ENCODE measurements at places on chromosomes 5 and 9.
A peak's percentile ranks its signal among the peaks of the same experiment; 100 is the strongest.

DNA sequence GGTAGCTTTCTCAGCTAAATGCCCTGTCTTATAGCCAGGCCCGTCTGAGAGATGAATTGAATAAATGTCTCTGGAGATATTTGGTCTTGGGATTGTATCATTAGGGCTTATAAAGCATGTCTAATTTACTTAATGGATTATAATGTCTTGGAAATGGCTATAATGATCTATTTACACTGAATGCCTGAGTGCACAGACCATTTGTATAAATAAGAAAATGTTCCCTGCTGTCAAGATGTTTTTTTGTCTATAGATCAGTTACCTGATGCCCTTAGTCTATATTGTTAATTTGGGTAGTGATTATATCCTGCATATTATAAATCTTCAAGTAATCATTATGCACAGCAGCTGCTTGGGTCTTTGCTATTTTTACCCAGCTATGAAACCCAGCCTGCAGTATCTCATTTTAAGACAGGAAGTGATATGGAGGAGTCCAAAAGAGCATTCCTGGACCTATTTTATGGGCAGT lies 112.9 kb upstream of the ACTBL2 start:
- DNase-seq: no peak

GRCh38 chr9:82410306-82410705 lies 421.7 kb downstream of the SPATA31D1 start:
- DNase-seq: no peak

- DNase-seq: no peak
Measured at GRCh38 chr9:133826289-133827085, 88.3 kb upstream of the SARDH start.

GRCh38 chr9:96478829-96479371 lies 28.9 kb downstream of the HABP4 start:
- no peak for DNase-seq

DNA sequence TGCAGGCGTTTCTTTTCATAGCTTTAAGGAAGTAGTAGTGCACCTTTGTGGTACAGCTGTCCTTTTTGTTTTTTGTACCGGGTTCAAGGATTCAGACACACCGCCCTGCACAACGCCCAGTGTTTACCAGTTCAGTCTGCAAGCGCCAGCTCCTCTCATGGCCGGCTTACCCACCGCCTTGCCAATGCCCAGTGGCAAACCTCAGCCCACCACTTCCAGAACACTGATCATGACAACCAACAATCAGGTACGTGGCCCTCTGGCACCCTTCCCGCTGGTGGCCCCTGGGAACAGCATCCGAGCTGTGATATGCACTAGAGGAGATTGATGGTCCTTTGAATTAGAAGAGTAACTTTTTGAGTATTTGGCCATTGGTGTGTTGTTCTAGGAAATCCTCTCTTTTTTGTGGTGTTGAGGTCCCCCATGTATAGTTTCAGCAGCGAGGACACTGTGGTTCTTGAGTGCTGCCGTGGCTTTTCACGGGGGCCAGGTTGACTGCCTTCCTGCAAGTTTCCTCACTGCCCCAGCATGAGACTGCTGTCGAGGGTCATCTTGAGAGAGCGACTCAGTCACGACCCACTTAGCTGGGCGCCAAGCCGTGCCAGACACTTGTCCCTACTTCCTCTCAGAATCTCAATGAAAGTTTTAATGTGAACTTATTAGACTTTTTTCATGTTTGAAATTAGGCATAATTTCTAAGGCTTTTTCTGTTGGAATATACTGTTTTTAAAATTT lies 37.9 kb downstream of the TENT4A start:
- DNase-seq: no peak

- no peak for DNase-seq
Measured at GRCh38 chr9:34503406-34503805, 19.4 kb downstream of the ENHO start.

DNA sequence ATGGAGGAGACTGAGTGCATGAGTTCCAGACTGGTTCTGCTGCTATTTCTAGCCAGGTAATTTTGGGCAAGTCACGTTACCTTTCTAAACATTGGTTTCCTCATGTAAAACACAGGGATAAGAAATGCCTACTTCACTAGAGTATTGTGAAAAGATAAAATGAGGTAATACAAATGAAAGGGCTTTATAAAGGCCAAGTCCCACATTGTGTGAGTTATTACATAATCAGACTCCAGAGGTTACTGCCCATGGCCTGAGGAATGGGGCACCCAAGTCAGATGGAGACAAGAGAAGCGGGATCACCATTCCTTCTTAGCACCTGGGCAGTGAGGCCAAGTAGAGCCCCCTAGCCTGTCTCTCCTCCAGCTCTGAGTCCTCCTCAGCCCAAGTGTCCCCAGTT lies 7.5 kb downstream of the HBEGF start:
- DNase-seq: no peak

DNA sequence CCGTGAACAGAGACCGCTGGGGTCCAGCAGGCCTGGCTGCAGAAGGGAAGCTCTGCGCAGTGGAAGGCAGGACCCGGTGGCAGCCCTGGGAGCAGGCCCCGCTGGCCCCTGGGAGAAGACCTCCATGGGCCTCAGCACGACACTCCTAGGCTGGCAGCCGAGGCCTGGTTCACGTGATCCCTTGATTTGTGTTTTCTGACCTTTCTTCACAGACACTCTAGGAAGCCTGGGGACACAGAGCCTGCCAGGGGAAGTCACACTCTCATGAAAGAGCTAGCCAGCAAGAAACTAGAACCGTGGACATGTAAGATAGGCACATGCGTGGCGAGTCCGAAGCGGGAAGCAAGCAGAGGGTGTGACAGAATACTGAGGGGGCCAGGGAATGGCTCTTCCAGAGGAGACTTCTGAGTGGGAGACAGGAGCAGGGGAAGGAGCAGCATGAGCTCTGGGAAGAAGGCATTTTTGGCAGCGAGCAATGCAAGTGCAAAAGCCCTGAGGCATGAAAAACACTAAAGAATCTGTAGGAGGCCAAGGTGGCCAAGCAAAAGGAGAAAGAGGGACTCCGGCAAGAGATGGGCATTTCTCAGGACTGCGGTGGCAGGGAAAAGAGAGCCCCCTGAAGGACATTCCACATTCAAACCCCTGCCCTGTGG lies 26.6 kb upstream of the IL17B start:
- no peak for DNase-seq

DNA sequence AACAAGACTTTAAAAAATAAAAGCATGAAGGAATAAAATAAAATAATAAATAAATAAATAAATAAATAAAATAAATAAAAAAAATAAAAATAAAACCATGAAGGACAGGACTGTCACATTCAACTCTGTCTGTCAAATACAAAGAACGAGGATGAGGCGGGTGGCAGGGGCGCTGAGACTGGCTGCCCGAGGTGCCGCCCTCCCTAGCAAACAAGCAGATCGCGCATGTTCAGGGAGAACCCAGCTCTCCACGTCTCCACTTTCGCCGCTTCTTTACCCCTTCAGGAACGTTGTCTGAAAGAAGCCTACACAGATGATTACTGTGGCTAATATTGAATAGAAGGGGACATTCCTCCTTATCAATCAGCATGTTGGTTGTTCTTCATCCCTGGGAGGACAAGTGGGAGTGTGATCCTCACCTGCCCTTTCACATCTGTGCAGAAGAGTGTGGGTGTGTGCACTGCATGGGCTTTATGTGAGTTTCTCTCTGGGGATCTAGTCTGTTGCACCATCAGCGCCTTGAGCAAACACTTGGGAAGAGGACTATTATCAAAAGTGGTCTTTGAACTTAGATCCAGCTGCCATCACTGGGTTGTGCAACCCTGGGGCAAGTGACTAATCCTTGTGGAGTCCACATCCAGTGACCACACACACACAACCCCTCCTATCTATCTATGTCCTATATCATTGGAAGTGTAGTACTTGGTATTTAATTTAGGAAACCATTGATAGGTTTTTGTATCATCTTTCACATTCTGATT lies 399.2 kb downstream of the IRX2 start:
- DNase-seq: no peak

GRCh38 chr5:141850244-141850768 lies 27.9 kb downstream of the PCDH1 start:
- DNase-seq: peak; percentile 65

GRCh38 chr9:96318921-96319565 lies 17.1 kb upstream of the HSD17B3 start:
- DNase-seq: no peak

DNA sequence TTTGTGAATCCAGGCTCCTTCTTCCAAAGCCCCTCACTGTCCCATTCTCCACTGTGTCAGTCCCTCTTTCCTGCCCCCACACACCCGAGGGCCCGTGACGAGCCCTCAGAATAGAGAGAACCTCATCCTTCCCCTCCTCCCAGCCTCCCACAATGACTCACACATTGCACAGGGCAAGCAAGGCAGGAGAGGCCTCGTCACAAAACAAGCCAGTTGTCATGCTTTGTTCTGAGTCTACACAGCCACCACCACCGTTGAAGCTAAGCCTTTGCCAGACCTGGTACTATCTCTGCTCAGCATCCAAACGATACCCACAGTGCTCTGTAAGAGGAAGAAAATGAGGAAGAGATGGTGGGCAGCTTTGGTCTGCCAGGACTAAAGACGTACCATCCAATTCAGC lies 142.2 kb upstream of the ZNF366 start:
- no peak for DNase-seq

DNA sequence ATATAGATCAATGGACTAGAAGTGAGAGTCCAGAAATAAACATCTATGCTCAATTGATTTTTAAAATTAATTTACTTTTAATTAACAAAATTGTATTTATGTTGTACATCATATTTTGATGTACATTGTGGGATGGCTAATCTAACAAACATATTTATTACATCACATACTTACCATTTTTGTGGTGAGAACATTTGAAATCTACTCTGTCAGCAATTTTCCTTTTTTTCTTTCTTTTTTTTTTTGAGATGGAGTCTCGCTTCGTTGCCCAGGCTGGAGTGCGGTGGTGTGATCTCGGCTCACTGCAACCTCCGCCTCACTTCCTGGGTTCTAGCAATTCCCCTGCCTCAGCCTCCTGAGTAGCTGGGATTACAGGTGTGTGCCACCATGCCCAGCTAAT lies 32.4 kb upstream of the SHB start:
- DNase-seq: no peak

DNA sequence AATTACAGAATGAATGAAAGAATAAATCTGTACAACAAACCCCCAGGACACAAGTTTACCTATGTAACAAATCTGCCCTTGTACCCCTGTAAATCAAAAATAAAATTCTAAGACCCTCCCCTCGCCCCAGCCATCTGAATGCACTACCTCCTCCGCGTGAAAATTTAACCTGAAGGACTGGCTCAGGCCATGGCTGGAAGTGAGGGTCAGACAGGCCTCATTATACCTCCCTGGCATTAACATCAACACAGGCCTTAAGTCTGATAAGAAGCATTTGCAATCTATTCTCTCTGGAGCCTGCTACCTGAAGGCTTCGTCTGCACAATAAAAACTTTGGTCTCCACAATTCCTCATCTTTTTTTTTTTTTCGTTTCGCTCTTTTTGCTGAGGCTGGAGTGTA lies 48.7 kb upstream of the TTC39B start:
- DNase-seq: no peak

- DNase-seq: no peak
Measured at GRCh38 chr5:121296356-121296755, 555.3 kb upstream of the FTMT start.

- no peak for DNase-seq
Measured at GRCh38 chr9:134648701-134649530, 7.3 kb downstream of the COL5A1 start.

- no peak for DNase-seq
Measured at GRCh38 chr5:103439007-103439406, 123.6 kb downstream of the NUDT12 start.

- no peak for DNase-seq
Measured at GRCh38 chr9:109894473-109894872, 114.5 kb downstream of the PALM2AKAP2 start.

GRCh38 chr9:4983601-4984165 lies 1.4 kb upstream of the JAK2 start:
- DNase-seq: no peak

GRCh38 chr5:1515921-1516571 lies 7.7 kb downstream of the LPCAT1 start:
- DNase-seq: no peak

- no peak for DNase-seq
Measured at GRCh38 chr5:50665091-50665490, 1.3 kb upstream of the PARP8 start.

GRCh38 chr5:173626505-173626820 lies 10.0 kb upstream of the BOD1 start:
- no peak for DNase-seq

GRCh38 chr9:126478216-126478981 lies 135.3 kb upstream of the LMX1B start:
- DNase-seq: no peak

- DNase-seq: no peak
Measured at GRCh38 chr5:173925449-173926071, 37.4 kb downstream of the CPEB4 start.

All from NCI-H526 (cell line).